ENCODE measurements at places on chromosomes 7 and 10.

- no peak overlapping the region for H3K27ac ChIP-seq
- no peak for DNase-seq
- H3K4me1 ChIP-seq: no peaks in the 10 kb centered on the region
These were observed 149.8 kb downstream of the GNAT3 start for GRCh38 chr7:80362010-80362618.

DNA sequence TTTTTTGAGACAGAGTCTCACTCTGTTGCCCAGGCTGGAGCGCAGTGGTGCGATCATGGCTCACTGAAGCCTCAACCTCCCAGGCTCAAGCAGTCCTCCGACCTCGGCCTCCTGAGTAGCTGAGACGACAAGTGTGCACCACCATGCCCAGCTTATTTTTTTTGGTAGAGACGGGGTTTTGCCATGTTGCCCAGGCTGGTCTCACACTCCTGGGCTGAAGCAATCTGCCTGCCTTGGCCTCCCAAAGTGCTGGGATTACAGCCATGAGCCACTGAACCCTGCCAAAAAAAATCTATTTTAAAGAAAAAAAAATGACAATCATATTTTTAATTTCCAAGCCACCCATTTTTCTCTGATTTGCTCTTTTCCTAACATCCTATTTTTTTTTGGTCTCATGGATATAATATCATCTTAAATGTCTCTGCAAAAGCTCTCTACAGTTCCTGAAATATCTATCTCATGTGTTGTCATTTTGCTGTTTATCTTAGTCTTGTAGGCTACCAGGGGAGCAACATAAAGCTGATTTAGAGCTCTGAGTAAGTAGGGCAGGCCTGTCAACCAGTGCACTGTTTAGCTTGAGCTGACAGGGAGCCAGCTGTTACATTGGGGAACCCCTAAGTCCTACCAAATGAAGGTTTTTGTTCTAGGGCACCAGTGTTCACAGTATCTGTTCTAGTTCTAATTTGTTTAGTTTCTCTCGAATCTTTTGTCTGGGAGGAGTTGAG is 29.9 kb upstream of the HBP1 start:
- no peak for DNase-seq
- H3K27ac ChIP-seq: no peak overlapping the region
- no peaks in the 10 kb centered on the region for H3K27me3 ChIP-seq
- no peaks in the 10 kb centered on the region for H3K36me3 ChIP-seq
- H3K4me1 ChIP-seq: no peaks in the 10 kb centered on the region

DNA sequence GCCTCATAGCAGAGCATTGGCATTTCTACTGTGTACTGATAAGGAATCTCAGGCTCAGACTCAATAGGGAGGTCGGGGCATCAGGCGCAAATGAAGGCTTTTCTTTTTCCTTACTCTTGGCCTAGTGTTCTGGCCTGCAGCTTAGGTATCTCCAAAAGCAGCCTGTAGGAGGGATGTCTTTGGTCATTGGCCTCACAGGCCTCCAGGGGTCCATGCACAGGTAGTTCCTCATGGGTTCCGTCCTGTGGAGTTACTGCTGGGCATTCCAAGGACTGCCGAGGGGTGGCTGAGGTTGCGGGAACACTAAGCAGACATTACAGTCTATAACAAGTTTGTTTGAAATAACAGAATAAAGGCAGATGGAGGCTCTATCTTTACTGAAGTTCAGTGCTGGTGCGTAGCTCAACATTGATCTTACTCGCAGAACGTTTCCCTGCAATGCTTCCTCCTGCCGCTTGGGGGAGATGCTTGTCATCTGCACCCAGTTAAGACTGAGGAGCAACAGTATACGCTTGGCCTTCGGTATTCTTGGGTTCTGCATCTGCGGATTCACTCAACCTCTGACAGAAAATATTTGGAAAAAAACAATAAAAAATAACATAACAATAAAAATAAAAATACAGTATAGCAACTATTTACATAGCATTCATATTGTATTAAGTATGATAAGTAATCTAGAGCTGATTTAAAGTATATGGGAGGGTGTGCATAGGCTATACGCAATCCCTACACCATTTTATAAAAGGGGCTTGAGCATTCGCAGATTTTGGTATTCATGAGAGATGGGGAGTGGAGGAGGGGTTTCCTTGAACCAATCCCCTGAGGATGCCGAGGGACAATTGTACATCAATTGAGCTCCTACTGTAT is 58.9 kb downstream of the SH2D4B start:
- no peak for DNase-seq
- no peaks in the 10 kb centered on the region for H3K4me1 ChIP-seq

DNA sequence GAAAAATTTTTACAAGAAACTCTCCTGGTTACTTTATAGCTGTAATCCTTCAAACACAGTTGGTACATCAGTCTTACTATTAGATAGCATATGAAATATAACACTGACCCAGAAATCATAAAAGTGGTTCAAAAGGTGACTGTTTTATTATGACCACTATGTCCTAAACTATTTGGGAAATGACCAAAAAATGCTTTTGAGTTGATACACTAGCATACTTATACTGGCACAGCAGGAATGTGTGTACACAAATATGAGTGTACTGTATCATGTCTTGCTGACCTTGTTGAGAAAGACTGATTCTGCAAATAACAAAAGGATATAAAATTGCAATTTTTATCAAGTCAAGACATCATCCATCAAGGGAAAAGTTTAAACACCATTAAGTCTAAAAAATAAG is 24.3 kb downstream of the CSTF2T start:
- H3K4me3 ChIP-seq: no peak overlapping the region
- DNase-seq: no peak
- no peak overlapping the region for H3K27ac ChIP-seq
- H3K27me3 ChIP-seq: no peaks in the 10 kb centered on the region

DNA sequence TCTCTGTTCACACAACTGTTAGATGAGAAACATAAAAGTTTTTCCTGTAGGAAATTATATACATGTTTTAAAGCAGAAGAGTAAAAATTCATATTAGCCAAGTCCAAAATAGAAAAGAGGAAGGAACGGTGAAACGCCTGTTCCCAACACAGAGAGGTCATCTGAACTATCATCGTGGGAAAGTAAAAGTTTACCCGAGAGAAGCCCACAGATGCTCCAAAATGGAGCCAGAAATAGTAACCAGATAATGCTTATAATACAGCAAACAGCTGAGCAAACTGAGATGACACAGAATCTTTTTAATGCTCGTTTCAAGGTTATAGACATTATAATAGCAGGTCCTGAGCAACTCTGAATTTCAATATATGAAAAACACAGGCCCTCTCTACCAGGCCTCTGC is 24.5 kb downstream of the FRMD4A start:
- no peaks in the 10 kb centered on the region for H3K27me3 ChIP-seq
- no peaks in the 10 kb centered on the region for H3K4me1 ChIP-seq
- H3K4me3 ChIP-seq: no peak overlapping the region
- no peaks in the 10 kb centered on the region for H3K36me3 ChIP-seq
- H3K27ac ChIP-seq: no peak overlapping the region
- no peak for DNase-seq

DNA sequence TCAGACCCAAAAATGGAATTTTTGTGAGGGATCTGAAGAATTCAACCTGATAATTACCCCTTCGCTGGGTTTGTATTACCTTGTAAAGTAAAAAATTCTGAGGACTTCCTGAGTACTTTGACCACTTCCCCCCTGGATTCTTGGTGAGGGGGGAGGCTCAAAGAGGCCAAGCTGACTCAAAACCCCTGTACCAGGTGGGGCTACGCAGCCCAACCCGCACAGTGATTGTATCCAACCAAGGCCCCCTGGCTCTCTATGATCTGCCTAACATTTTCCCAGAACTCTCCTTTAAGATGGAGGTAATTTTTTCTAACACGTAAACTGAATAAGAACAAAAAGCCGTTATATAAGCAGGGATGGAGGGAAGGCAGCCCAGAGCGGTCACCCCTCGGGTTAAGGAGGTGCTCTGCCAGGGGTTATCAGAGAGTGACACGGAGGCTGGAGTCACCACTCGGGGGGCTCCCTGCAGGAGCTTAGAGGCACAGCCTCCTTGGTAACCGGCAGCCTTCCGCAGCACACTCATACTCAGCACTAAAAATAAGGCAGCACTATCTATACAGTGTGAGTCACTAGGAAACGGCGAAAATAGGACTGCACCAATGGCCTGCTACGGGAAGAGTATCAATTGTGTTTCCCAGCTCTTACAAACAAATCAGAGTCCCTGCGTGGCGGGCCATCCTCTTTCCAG is 255.4 kb downstream of the ELMO1 start:
- no peaks in the 10 kb centered on the region for H3K27me3 ChIP-seq
- H3K27ac ChIP-seq: no peak overlapping the region
- no peaks in the 10 kb centered on the region for H3K36me3 ChIP-seq

DNA sequence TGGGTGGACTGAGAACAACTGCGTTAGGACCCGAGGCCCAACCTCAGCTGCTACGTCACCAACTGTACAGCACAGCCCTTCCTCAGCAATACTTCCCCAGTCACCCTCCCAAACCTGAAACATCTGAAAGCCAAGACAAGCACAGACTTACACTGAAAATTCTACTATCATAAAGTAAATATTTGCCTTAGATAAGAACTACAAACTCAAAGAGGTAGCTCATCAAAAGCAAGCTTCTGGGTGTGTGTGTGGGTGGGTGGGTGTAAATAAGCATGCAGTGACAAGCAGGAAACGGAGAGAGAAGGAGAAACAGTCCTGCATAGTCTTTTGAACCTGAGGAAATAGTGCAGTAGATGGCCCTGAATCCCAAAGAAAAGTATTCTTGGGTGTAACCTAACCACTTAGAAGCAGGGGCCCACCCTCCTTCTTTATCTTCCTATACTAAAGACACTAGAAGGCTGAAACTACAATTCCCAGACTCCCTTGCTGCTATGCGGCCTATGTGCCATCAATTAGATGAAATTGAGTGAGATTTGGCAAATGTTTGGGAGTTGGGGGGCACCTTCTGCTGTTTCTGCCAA is 18.7 kb downstream of the SLC25A13 start:
- no peaks in the 10 kb centered on the region for H3K27me3 ChIP-seq
- H3K36me3 ChIP-seq: no peaks in the 10 kb centered on the region
- no peak overlapping the region for H3K27ac ChIP-seq

GRCh38 chr10:125261491-125262186 is 101.3 kb upstream of the CTBP2 start:
- no peaks in the 10 kb centered on the region for H3K36me3 ChIP-seq
- no peaks in the 10 kb centered on the region for H3K4me1 ChIP-seq
- no peak overlapping the region for H3K27ac ChIP-seq
- H3K4me3 ChIP-seq: no peak overlapping the region

GRCh38 chr10:27643301-27643700 is 102.3 kb downstream of the MKX start:
- H3K4me3 ChIP-seq: no peak overlapping the region
- peaks cover 17% of the 10 kb centered on the region for H3K4me1 ChIP-seq
- no peak overlapping the region for H3K27ac ChIP-seq
- DNase-seq: no peak
- no peaks in the 10 kb centered on the region for H3K36me3 ChIP-seq
- no peaks in the 10 kb centered on the region for H3K27me3 ChIP-seq

DNA sequence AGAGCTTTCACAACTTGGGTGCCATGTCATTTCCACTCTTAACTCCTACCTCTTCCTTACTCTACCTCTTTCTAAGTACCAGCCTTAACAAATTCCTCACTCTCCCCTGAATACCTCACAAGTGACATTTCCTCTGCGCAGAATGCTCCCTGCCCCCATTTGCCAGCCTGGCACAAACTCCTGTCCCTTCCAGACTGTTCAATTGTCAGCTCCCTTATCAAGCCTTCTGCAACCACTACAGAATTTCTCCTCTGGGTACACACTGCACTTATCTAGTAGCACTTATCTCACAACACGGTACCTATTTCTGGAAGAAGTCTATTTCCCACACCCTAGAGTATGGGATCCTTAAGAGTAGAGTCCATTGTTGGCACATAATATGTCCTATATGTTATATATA is 39.1 kb upstream of the ANAPC16 start:
- DNase-seq: no peak
- no peaks in the 10 kb centered on the region for H3K36me3 ChIP-seq
- H3K4me1 ChIP-seq: peaks cover 3% of the 10 kb centered on the region
- H3K27ac ChIP-seq: no peak overlapping the region
- H3K4me3 ChIP-seq: no peak overlapping the region

DNA sequence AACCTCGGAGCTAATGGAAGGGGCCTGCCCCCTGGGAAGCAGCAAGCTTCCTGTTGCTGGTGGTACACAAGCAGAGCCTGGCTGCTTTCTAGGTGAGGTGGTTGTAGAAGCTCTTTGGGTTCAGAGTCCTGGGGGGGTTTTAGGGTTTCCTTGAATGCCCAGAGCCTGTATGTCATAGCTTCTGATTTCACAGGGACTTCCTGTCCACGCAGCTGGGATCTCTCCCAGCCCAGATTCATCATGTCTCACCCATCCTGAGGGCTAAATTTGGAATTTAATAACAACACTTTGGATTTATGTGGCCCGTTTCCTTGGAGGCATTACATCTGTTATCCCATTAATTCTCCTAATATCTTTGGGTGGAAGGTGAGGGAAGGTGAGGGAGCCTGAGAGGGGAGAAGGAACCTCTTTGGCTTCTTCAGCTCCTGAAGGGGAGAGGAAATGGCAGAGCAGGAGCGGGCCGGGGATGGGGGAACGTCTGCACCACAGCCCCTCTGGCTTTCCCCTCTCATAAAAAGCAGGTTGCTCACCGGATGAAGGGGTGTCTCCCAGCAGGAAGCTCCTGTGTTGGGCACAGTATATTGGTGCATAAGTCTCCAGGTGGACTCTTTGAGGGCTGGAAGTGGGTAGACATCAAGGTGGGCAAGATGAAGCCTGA is 19.7 kb downstream of the RPS24 start:
- no peaks in the 10 kb centered on the region for H3K4me1 ChIP-seq
- no peak overlapping the region for H3K27ac ChIP-seq
- DNase-seq: no peak
- no peaks in the 10 kb centered on the region for H3K36me3 ChIP-seq
- no peak overlapping the region for H3K4me3 ChIP-seq
- H3K27me3 ChIP-seq: no peaks in the 10 kb centered on the region

- no peak overlapping the region for H3K4me3 ChIP-seq
- H3K36me3 ChIP-seq: no peaks in the 10 kb centered on the region
- no peaks in the 10 kb centered on the region for H3K4me1 ChIP-seq
- H3K27ac ChIP-seq: no peak overlapping the region
- no peaks in the 10 kb centered on the region for H3K27me3 ChIP-seq
- DNase-seq: no peak
These were observed 138.0 kb downstream of the ZFAND4 start for GRCh38 chr10:45534572-45534971.

GRCh38 chr7:128889121-128889520 is 21.4 kb downstream of the KCP start:
- H3K27ac ChIP-seq: no peak overlapping the region
- H3K27me3 ChIP-seq: no peaks in the 10 kb centered on the region
- H3K4me3 ChIP-seq: no peak overlapping the region
- peaks cover 28% of the 10 kb centered on the region for H3K4me1 ChIP-seq

DNA sequence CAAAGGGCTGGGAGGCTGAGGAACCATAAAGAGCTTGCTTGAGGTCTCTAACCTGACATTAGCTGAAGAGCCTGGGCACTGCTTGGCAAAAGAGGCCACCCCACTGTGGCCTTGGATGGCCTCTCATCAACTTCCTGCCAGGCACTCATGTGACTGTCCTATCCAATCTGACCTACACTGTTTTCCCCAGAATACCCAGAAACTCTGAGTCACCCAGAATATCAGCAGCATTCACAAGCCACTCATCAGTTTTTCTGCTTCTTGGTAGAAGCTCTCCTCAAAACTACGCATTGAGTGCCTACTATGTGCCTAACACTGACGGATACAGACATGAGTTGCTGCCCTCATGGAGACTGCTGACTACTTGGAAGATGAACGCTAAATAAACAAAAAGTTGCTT is 4.1 kb upstream of the NT5C2 start:
- H3K27ac ChIP-seq: no peak overlapping the region
- H3K36me3 ChIP-seq: no peaks in the 10 kb centered on the region
- no peak for DNase-seq
- no peak overlapping the region for H3K4me3 ChIP-seq
- H3K4me1 ChIP-seq: peaks cover 10% of the 10 kb centered on the region
- no peaks in the 10 kb centered on the region for H3K27me3 ChIP-seq

All from vagina (tissue), 2 donors.